Stimulated activated effector memory CD8-positive, alpha-beta T cell treated with anti-CD3 and anti-CD28 coated beads, Interleukin-12 subunit alpha, Interleukin-12 subunit beta, amount 100 ng/mL, for 72 hours (primary cell): ENCODE measurements at places on chromosomes 1 and 21.

DNA sequence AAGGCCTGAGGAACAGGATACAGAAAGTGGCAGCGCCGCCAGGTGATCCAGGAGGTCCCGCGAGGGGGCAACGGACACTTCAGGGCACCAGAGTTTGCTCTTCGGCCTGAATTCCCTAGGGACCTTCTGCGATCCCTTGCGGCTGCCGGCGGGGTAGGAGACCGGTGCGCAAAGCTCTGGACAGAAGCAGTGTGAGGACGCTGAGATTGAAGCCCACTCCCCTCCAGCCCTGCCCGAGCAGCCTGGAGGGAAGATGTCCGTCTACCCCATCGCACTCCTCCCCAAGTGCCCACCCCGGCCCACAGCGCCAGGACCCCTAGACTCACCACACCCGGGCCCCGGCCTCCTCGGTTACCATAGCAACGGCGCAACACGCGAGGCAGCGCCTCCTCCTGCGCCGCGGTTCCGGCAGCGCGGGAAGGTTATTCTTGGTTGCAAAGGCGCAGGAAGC, at the start of gene ANKRD45:
Gene ANKRD45, minus strand, starts transcription at position 361 of the 451 bp plus-strand sequence. CDS start 10,433 bp downstream, outside the sequence.
- no peak for DNase-seq

- no peak for DNase-seq
Observed at GRCh38 chr1:200373811-200374231, 36.0 kb downstream of the ZNF281 start.

GRCh38 chr1:228488125-228488817, 1.1 kb downstream of the RNF187 start:
- no peak for DNase-seq

GRCh38 chr1:56062625-56063024, 516.7 kb downstream of the PLPP3 start:
- no peak for DNase-seq

GRCh38 chr21:23026878-23027277, 2028.7 kb downstream of the NCAM2 start:
- no peak for DNase-seq

- no peak for DNase-seq
Observed at GRCh38 chr1:205057808-205058575, 15.0 kb downstream of the CNTN2 start.
